ENCODE measurements at places on chromosomes 3 and 15.
A peak's percentile ranks its signal among the peaks of the same experiment; 100 is the strongest.

GRCh38 chr15:32766101-32766500, 48.3 kb downstream of the GREM1 start:
- no peak for DNase-seq

DNA sequence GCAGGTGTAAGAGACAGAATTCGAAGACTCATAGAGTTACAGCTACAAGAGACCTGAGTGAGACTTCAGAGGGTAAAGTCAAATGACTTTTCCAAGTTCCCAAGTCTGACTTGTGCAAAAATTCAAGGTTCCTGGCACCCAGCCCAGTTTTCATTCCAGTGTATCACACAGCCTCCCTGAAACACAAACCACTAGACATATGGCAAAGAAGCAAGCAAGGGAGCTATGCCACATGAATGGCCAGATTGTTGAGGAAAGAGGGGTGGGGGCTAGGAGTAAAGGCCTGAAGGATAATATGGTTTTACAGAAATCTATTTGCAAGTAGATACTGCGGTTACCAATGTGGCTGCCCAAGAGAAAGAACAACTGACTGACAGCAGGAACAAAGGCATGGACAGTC, 301.2 kb downstream of the MECOM start:
- DNase-seq: peak; percentile 5

- DNase-seq: no peak
Measured at GRCh38 chr15:77371850-77372563, 47.9 kb downstream of the PEAK1 start.

GRCh38 chr3:141949972-141950371, 73.5 kb downstream of the ATP1B3 start:
- no peak for DNase-seq

GRCh38 chr3:33575311-33575710, 135.1 kb upstream of the UBP1 start:
- DNase-seq: no peak

DNA sequence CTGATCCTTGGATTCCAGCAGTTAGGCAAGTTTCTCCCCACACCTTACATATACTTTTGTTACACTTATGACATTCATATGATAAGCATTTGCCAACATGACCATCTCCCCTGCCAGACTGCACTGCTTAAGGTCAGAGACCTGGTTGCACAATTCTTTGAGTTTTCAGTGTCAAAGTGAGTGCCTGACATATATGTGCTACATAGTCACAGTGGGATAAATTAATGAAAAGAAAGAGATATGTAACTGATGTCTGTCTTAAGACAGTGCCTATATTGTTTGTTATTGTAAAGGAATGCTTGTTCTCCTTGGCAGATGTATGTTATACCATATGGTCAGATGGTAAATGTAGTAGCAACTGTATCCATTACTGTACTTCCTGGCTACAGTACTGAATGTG, 3.5 kb upstream of the DCUN1D1 start:
- peak; percentile 21 for DNase-seq

- DNase-seq: no peak
Measured at GRCh38 chr3:47865192-47865591, 62.3 kb downstream of the DHX30 start.

DNA sequence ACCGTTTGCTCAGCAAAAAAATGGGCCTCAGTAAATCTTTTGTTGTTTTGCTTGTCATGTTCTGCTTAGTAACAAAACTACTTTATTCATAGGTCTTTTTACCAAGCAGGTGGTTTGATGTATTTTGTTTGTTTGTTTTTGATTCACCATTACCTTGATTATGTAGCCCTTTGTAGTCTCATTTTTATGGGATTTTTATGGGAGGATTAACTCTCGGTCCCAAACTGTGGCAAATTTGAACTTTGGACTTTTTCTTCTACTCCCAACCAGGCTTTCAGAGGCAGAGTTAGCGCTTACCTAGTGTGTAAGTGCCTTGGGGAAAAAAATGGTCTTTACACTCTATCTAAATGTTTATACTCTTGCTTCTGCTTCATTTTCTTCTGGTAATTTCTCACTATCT, 276.7 kb upstream of the POU1F1 start:
- no peak for DNase-seq

DNA sequence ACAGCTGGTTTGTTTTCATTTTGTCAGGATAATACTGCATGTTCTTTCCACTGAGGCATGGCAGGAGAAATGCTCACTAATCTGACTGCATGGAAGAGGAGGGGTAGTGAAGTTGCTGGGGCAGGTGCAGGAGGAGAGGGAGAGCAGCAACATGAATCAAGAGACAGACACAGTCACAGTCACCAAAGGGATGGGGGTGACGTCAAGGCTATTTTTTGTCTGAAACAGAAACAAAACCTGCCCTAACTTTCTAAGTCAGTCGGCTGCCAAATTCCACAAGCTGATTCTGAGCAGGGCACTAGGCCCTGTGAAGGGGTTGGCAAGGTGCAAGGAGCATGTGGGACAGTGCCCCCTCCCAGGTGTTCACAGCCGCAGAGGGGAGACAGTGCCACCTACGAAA, 186.6 kb upstream of the NSMCE3 start:
- no peak for DNase-seq

- no peak for DNase-seq
Measured at GRCh38 chr3:58116161-58116955, 94.4 kb downstream of the DNASE1L3 start.

GRCh38 chr3:34570916-34571705, 772.7 kb downstream of the PDCD6IP start:
- no peak for DNase-seq

DNA sequence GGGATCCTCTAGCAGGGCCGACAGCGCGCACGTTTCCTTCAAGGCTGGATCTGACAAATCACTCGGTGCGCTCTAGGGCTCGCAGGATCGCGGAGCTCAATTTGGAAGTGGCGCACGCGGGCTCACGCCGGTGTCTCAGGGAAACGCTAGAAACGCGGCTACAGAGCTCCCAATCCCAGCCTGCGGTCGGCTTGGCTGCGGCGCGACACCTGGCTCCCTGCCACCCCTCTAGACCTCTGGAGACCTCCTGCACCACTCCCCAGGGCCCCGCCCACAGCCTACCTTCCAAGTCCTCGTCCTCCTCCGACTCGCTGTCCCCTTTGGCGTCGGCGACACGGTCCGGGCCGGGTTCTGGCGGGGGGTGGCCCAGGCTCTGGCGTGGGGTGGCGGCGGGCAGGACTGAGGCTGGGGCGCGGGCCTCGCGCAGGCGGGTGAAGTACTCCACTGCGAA, 596 bp downstream of the PRKAR2A start:
- DNase-seq: peak; percentile 84

DNA sequence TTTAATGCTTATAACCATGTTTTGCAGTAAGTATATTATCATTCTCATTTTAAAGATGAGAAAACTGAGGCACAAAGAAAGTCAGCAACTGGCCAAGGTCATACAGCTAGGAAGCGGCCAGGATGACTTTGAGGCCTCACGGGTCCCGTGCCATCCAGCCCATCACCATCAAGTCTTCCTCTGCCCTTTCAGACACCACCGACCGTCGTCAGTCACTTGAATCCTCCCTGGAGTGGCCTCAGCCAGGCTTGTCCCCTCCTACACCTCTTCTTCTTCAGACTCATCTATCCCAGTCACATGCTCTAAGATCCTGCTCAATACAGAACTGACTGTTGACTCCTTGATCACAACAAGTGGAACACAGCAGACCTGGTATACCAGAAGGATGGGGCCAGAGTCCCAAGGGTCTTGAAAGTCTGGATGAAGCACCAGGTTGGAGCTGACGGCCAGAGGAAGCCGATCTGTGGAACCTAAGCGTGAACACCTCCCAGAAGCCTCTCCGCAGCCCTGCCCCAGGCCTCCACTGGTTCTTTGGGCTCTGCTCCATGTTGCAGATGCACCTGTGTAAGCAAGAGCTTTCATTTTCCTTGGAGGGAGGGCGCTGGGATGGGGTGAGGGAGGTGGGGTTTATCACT, 22.1 kb downstream of the ITGA11 start:
- no peak for DNase-seq

- DNase-seq: no peak
Measured at GRCh38 chr15:80120636-80121035, 32.2 kb upstream of the FAH start.

GRCh38 chr3:147356145-147356908, 50.0 kb downstream of the ZIC4 start:
- DNase-seq: no peak

DNA sequence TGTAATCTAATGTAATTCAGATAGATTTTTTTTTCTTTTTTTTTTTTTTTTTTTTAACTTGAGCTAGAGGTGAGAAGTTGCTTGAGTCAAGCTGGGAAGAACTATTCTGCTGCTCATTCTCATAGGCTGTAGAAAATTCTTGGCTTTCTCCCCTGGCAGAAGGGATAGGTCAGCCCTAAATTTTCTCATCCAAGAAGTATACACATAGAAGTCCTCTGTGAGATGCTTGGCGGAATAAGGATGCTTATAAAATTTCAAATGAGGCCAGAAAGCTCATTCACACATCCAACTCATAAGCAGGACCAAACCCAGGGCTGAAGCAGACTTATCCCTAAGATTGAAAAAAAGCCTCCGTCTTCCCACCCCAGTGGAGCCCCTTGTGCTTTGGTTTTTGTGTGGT, 572.5 kb downstream of the SQOR start:
- DNase-seq: no peak

GRCh38 chr3:104787306-104787705, 579.4 kb upstream of the ALCAM start:
- DNase-seq: no peak

GRCh38 chr3:16253601-16254000, 11.1 kb downstream of the DPH3 start:
- DNase-seq: peak; percentile 71

DNA sequence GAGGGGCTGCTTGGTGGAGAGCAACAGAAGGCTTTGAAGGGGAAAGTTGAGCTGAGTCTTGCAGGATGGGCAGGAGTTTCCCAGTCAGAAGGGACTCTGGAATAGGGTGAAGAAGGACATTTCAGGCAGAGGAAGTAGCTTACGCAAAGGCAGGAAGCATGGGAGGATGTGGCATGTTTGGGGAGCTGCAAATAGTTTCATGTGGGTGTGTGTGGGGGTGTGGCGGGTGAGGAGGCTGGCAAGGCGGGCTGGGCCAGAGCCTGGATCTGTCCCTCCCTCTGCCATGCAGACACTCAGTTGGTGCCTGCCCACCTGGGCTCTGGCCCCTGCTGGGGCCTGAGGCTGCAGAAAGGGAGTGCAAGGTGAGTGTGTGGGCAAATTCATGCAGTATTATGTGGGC, 10.4 kb downstream of the TEX264 start:
- peak; percentile 11 for DNase-seq

GRCh38 chr3:148962513-148962912, 28.8 kb upstream of the GYG1 start:
- DNase-seq: peak; percentile 85

DNA sequence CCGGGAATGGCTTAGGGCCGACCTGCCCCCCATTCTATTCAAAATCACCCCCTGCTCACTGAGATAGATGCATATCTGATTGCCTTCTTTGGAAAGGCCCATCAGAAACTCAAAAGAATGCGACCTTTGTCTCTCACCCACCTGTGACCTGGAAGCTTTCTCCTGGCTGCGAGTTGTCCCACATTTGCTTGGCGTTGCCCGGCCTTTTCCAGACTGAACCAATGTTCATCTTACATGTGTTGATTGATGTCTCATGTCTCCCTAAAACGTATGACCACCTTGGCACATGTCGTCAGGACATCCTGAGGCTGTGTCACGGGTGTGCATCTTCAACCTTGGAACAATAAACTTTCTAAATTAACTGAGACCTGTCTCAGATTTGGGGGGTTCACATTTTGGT, 3.4 kb upstream of the MUC20 start:
- no peak for DNase-seq

- DNase-seq: no peak
Measured at GRCh38 chr3:105157067-105157765, 209.5 kb upstream of the ALCAM start.

DNA sequence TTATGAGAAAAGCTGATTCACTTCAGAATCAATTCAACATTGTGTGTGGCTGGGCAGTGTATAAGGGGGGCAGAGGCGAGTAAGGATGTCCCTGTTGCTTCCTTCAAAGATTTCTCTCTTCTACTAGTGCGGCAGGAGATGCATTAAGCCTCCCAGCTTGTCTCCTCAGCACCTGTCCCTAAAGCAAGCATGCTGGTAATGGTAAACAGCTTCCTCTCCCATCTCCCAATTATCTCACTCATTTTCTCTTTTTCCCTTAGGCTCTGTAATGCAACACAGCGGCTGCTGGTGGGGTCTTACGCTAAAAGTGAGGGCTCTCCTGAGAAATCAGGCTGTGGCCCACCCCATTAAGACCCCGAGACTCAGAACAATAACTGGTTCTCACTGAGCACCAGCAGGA, 306.4 kb upstream of the ROPN1 start:
- no peak for DNase-seq

DNA sequence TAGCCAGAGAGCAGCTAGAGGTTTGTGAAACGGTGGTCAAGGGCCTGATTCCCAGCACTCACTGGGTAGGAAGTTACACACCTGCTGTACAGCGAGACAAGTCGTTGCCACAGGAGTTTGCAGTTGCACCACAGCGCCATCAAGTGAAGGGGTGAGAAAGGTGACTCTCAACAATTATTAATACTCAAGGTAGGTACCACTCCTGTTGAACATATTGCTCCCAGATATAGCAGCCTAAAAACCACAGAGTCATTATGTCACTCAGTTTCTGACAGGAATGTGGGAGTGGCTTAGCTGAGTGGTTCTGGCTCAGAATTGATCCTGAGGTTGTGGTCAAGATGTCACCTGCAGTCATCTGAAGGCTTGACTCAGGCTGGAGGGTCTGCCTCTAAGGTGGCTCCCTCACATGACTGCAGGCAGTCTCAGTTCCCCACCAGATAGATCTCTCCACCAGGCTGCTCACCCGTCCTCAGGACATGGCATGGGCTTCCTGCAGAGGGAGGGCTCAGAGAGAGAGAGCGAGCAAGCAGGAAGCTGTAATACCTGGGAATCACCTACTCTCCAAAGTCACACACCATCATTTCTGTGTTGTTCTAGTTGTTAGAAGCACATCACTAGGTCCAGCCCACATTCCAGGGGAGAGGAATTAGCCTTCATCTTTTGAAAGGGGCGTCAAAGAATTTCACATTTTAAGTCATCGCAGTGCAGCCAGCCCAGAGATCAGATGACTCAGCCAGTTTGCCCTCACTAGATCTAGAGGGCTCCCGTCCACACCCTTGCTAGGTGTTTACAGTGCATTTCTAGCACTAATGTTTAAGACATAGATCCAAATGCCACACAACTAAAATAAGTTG, 17.0 kb upstream of the ANO10 start:
- no peak for DNase-seq

- no peak for DNase-seq
Measured at GRCh38 chr3:14345496-14346150, 56.8 kb upstream of the SLC6A6 start.

GRCh38 chr3:40524568-40525285, at the start of gene ZNF621:
TSS of gene ZNF621 (plus strand) at chr3:40524960. CDS start at chr3:40525841, 881 bp downstream.
- DNase-seq: peak; percentile 87

- peak; percentile 98 for DNase-seq
Measured at GRCh38 chr15:58396181-58396580, 35.6 kb upstream of the LIPC start.

DNA sequence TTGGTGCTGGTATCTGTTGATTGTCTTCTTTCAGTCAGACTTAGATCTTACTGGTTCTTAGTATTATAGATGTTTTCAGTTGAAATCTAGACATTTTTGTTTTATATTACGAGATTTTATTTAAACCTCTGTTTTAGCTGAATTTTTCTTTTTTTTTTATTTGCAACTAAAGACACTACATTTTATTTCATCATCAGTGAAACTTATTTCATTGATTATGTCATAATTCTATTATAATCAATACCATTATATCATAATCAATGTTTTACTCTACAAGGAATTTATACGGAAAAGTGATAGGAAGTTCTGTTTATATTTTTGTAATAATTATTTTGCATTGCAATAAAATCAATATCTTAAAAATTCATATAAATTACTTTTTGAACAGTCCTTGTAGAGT, 477.4 kb upstream of the MDFIC2 start:
- DNase-seq: no peak

Data from fibroblast of villous mesenchyme (primary cell).